Coronary artery (tissue), 2 donors: ENCODE measurements at places on chromosomes 2 and 18.

DNA sequence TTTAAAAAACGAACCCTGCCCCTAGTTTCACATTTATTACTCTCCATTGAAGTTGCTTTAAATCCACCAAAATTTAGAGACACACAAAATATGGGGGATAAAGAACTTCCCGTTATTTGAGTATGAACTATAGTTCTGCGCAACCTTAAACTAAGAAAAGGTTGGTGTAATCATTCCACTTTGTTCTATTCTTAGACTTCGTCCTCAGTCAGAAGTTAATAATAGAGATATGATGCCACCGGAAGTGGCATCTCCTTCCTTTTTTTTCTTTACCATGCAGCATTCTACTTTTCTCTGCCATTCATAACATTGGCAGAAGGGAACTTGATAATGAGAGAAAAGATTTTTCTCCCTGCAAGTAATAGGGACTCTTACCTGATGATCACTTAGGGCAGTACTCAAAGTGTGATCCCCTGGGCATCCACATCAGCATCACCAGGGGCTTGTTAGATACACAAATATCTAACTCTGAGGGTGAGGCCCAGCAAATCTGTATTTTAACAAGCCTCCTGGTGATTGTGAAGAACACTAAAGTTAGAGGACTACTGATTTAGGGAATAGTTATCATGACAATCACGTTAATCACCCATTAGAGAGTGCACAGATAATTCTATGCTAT, 147.7 kb upstream of the DTNA start:
- no peak for DNase-seq

- no peak for DNase-seq
Measured at GRCh38 chr2:1341404-1342120, 71.7 kb upstream of the TPO start.

GRCh38 chr18:34959211-34959829, 81.9 kb upstream of the MAPRE2 start:
- no peak for DNase-seq

GRCh38 chr2:203585516-203585915, 50.4 kb upstream of the RAPH1 start:
- no peak for DNase-seq

DNA sequence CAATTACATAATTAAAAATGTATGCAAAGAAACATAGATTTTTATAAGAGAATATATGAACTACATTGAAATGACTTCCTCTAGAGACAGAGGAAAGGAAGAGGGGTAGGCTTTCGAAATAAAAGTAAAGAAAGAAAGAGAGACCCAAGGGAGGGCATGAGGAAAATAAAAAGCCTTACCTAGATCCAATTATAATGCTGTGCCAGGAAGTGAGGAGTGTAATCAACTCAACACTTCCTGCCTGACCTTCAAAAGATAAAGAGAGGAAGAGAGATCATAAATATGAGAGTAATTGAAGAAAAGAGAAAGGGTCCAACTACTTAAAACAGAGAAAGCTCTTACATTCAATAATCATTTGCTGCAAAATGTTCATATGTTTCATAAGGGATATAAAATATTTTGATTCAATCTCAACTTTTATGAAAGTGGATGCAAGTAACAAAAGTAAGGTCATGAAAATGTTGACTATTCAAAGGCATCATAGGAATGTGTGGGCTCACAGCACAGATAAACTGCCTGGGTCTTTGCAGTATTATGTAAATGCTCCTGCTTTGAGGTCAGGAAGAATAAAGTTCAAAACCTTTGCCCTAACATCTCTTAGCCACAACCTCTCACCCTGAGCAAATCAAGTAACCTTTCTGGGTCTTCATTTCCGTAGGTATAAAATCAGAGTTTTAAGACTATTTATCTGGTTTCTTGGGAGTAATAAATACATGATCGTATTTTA, 1237.7 kb downstream of the LRP1B start:
- DNase-seq = no peak

DNA sequence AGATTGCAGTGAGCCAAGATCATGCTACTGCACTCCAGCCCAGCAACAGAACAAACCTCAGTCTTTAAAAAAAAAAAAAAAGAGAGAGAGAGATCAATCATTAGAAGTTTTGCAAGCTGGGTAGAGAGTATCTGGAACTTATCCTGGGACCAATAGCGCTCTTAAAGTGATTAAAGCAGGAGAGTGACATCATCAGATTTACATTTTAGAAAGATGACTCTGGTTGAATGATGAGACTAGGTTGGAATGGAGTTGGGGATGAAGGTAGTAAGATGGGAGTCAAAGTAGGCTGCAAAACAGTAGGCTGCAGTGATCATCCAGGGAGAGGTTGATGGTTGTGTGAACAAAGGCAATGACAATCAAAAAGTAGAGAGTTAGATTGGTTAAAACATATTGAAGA, 37.8 kb downstream of the MYL1 start:
- DNase-seq = no peak

DNA sequence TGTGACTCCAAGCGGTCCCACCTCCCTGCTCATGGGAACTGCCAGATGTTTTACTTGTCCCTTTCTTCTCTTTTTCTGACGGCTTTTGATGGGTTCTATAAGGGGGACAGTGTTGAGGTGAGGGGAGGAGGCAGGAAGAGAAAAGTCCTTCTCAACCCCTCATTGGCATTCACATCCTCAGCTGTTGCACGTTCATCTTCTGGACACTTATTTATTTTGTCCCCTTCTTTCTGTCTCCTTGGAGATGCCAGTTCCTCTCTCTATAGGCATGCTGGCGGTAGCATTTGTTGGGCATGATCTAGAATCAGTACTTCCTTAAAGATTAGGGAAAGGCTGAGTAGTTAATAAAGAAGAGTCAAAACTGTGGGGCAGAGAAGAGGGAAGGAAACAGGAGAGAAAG, 99.0 kb upstream of the KLHL14 start:
- no peak for DNase-seq

DNA sequence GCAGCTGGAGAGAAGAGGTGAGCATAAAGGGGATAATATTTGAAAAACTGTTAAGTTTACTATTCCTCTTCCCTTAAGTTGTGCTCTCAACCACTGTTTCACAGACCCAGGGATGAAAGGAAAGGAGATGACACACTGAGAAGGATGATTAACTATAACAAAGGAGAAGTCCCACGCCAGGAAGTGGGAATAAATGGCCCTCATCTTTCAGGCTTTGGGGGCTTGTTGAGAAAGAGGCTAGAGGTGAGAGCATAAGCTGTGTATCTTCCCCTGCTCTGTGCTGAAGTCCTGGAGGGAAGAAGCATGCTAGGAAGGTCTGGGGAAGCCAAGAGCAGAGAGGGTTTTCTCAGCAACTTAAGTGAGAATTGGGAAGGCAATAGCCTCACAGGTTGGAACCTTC, 399.1 kb upstream of the ATP5MC3 start:
- no peak for DNase-seq
